SJSA1 (cell line): ENCODE measurements at places on chromosomes 11 and 22.
A peak's percentile ranks its signal among the peaks of the same experiment; 100 is the strongest.

DNA sequence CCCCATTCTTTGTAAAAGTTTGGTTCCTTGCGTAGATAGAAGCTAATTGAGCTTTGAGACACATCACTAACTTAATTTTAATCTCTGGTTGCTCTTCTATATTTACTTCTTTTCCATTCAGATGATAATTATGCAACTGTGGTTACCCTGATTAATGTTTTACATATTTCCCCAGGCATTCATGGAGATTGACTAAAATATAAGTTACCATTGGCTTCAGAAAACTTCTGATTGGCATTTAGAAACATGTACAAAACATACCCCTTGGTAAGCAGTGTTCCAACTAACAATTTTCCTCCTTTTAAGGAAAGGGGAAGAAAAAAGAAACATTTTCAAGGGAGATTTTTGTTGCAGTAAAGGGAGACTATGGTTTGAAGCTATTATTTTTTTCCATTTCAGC, 43.9 kb downstream of the FAT3 start:
- DNase-seq: no peak

- no peak for DNase-seq
These were observed 3.4 kb downstream of the FJX1 start for GRCh38 chr11:35621620-35622019.

- DNase-seq: no peak
These were observed 76.9 kb upstream of the API5 start for GRCh38 chr11:43234881-43235280.

GRCh38 chr22:26589367-26589844, 526 bp downstream of the TPST2 start:
- DNase-seq: peak; percentile 53

- no peak for DNase-seq
These were observed 34.1 kb upstream of the IL18BP start for GRCh38 chr11:71964641-71965040.

DNA sequence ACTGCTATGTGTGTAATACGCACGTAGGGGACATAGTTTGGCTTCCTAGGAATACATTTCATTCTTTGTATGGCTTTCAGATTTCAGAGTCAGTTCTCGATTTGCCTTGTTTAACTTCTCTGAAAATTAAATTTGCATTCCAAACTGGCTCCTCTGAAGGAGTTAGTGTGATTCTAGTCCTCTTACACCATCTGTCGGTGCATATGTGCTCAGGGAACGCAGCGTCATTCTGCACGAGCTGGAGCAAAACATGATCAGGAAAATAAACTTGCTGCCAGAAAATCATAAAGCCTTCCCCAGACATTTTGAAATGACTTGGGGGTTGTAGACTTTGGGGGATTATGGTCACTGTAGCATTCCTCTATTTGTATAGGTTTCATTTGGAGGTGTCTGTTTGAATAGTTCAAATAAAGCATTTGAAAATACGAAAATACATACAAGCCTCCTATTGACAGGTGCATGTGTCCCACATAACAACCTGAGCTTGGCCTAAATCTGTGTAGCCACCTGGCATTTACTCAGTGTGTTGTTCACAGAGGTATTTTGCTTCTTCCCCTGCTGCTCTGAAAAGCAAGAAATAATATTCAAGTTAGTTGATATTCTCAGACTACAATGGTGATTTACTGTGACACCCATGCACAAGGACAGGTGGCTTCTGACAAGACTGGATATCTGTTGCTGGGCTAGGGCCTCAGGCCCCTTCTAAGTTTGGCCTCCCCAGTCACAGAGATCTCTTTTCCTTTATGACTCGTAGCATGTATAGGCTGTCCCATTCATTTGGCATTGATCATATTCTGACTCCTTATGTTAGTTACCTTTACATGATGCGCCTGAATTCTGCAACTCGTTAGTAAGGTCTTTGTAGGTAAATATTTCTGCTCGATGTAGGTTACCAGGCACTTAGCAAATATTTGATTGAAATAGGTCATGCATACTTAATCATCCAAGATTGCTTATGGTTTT, 81.6 kb upstream of the SORL1-AS1 start:
- no peak for DNase-seq
